ENCODE measurements at places on chromosomes 16 and 17.

DNA sequence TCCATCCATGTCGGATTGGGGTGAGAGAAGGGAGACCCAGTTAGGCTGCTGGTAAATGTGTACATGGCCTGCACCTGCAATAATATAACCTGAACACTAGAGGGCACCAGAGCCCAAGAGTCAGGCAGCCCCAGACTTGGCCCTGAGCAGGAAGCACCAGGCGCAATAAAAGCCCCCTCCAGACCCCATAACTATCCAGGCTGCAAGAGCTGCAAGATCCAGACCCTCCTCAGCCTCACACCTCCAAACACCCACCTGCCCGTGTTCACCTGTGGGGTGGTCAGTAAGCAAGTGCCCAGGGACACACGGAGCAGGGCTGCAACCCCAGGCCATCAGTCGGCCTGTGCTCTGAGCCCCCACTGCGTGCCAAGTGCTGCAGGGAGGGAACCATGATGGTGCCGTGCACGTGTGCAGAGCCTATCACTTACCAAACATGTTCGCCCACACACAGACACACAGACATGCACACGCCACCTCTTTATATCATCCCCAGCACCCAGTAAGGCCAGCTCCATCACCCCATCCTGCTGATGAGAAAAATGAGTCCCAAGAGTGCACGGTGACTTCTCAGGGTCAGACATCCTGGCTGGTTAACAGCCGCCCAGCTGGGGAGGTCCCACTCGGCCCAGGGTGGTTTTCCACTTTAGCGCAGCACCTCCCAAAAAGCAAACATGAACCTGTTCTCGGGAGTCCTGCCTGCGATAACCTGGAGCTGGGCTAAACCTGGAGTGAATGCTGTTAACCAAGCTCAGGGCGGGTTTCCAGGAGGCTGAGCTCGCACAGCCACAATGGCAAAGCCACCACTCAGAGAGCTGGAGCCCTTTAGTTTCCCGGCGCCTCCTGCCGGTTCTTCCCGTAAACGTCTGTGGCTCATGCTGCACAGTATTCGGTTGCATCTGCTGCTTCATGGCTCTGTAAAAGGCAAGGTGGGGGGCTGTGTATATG lies 439.8 kb downstream of the SOX9 start:
- no peak for DNase-seq

GRCh38 chr16:56525236-56525635 lies 5.4 kb upstream of the BBS2 start:
- no peak for DNase-seq

GRCh38 chr17:28216052-28216451 lies 102.9 kb upstream of the TMEM97 start:
- no peak for DNase-seq

- DNase-seq = no peak
Measured at GRCh38 chr16:56346131-56346890, 79.0 kb downstream of the AMFR start.

- DNase-seq = no peak
Measured at GRCh38 chr16:13885700-13886099, 34.3 kb upstream of the ERCC4 start.

- no peak for DNase-seq
Measured at GRCh38 chr16:80512593-80512853, 28.3 kb upstream of the DYNLRB2 start.

GRCh38 chr16:83781-84615 lies 6.0 kb downstream of the MPG start:
- DNase-seq = no peak

GRCh38 chr16:78211946-78212345 lies 112.5 kb downstream of the WWOX start:
- DNase-seq = no peak

GRCh38 chr17:79942591-79943346 lies 92.9 kb downstream of the TBC1D16 start:
- no peak for DNase-seq

- DNase-seq = no peak
Measured at GRCh38 chr17:59800530-59800942, 92.2 kb downstream of the TUBD1 start.

- DNase-seq = no peak
Measured at GRCh38 chr16:88770461-88771293, 14.3 kb downstream of the PIEZO1 start.

GRCh38 chr16:3158510-3159314 lies 23.9 kb downstream of the ZNF213 start:
- no peak for DNase-seq

GRCh38 chr17:36922175-36922574 lies 15.1 kb upstream of the LHX1 start:
- DNase-seq = no peak

DNA sequence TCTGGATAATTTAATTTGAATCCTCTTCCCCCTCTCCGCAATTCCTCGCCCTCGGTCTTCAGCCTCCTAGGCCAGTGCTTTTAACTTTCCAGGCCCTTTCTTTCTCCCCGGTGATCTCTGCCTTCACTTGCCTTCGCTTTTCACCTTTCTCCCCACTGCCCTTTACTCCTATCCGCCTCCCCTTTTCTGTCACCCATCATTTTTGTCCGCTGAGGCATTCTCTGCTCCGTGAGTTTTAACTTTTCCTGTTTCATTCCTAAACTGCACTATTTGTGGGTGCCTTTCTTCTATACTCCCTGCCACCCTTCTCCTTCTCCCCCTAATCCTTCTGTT lies 729 bp downstream of the LONP2 start:
- no peak for DNase-seq

- no peak for DNase-seq
Measured at GRCh38 chr16:12681653-12682052, 122.0 kb downstream of the CPPED1 start.
